ENCODE measurements at places on chromosomes 4 and X.

DNA sequence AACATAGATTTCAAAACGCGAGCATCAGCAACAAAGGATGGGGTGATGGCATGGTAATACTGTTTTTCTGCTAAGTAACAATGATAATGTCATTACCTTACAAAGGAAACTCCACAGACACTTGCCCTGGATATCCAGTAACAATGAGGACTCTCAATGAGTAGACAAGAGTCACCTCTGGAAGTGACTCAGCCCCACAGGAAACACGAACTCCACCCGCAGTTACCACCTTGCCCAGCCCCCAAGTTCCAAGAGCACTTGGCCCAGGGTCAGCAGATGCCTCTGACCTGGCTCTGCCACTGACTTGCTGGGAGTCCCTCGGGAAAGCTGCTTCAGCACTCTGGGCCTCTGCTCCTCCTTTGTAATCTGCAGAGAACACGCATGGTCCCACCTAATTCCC lies 110.3 kb upstream of the MAP3K15 start:
- no peak for DNase-seq

DNA sequence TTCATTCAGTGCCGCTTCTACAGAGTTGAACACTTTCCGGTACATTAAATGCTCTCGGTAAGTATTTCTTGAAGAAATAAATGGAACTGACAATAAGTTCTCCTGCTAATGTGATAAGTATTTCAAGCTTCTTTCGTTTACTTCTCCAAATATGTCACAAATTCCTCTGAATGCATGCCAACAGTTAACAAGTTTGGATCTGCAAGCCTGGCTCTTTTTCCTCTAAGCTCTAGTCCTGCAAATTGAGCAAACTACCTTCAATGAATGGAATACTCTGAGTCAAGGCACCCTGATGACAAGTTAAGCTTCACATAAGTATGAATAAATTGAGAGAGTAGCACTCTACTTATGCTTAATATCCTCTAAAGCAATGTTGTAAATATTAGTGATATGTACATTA lies 403.6 kb downstream of the PDGFC start:
- no peak for DNase-seq

GRCh38 chrX:17005712-17006368 lies 59.4 kb downstream of the REPS2 start:
- peak; percentile 43 for DNase-seq

DNA sequence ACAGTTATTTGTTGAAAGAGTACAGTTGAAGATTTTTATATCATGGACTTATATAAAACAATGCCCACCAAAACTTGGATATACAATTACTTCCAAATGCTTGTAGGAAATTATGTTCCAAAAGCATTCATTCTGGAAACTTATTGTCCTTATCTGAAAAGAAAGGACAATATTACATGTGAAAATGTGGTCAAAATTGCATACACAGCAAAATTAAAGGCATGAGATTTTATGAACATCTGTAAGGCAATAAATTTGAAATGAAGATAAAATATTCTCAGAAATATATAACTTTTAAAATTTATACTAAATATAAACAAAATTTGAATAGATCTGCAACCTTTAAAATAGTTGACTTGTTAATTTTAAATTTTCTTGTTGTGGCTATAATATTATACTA lies 1173.8 kb downstream of the NLGN4X start:
- no peak for DNase-seq

- no peak for DNase-seq
Measured at GRCh38 chr4:121411151-121411744, 30.4 kb upstream of the QRFPR start.

DNA sequence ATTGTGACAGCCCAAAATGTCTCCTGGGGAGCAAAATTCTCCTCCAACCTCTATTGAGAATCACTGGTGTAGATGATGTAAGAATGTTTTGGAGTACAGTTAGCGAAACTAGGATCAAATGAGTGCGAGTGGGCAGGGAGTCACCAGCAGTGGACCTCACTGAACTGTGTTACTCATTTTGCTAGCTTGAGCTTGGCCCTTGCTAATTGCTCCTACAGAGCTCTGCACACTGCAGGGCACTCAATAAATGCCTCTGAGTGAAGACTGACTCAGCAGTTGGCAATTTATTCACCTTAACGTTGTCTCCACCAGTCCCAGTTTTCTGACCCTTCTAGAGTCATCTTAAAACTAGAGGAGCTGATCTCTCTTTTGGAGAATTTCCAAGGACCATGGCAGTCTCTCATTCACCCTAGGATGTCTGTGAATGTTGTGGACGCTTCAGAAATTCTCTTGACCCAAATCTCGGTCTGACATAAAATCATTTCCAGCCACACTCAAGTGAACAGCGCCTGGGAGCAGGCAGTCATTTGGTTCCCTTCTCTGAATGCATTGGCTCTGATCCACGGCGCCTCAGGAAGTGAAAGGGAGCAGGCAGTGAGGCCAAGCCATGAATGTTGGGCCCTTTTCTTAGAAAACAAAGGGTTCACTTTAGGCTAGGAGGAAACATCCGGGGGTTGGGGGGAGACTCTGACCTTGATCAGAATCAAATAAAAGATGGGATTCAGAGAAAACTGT lies 148.1 kb downstream of the NWD2 start:
- peak; percentile 73 for DNase-seq

DNA sequence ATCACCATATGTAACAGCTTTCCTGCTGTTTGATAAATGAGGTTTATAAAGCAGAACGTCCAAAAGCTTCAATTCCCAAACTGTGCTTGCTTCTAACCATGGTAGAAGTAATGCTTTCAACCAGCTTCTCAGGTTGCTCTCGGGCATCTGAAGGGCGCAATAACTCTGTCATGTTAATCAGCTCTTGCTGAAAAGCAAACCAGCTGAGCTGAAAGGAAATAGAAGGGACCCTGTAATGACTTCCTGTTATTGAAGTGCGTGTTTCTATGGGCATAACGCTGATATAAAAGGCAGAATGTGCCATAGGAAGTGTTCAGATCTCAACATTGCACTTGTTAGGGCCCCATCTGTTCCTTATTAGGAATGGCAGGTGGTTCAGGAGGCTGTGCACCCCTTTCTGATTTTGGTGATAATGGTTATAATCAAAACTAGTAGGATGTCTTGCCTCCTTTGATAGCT lies 21.2 kb downstream of the HERC3 start:
- DNase-seq = peak; percentile 38

- no peak for DNase-seq
Measured at GRCh38 chr4:1406981-1407656, 877 bp upstream of the NKX1-1 start.

DNA sequence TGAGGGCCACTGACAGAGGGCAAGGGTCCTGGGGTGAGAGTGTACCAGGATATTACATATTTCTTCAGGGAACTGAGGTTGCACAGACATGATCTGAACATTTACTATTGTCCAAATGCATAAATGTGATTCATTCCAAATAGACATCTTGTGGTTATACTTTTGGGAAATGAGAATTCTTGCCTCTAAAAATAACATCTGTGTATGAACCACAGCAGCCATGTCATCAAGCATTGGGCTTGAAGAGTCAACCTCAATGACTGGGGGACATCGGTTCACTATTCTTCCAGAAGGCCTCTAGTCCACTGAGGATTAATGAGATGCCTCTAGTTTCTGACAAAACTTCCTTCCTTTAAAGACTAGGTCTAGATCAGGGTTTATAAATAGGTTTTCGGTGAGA lies 193.1 kb upstream of the GPC4 start:
- DNase-seq = peak; percentile 33

- no peak for DNase-seq
Measured at GRCh38 chrX:125492439-125492838, 172.8 kb downstream of the TEX13C start.

- DNase-seq = no peak
Measured at GRCh38 chr4:25889589-25890503, 24.2 kb upstream of the SMIM20 start.

- DNase-seq = no peak
Measured at GRCh38 chr4:81903212-81903611, 431.5 kb upstream of the RASGEF1B start.

- no peak for DNase-seq
Measured at GRCh38 chr4:169198167-169198566, 72.6 kb downstream of the SH3RF1 start.

DNA sequence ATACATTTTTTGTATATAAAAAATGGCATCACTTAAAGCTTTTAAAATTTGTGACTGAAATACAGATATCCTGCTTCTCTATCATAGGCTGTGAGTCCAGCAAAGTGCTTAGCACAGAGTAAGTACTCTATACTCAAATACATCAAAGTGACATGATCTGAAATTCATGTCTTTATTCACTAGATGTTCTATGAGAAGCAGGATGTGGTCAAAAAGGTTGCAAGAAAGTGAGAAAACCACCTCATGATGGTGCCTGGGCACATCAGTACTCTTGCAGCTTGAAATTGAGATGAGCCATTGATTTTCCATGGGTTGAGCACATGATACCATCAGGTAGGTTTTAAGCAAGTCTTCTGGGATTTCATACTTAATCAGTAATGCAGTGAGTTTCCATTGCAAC lies 20.4 kb upstream of the SFRP2 start:
- DNase-seq = no peak

DNA sequence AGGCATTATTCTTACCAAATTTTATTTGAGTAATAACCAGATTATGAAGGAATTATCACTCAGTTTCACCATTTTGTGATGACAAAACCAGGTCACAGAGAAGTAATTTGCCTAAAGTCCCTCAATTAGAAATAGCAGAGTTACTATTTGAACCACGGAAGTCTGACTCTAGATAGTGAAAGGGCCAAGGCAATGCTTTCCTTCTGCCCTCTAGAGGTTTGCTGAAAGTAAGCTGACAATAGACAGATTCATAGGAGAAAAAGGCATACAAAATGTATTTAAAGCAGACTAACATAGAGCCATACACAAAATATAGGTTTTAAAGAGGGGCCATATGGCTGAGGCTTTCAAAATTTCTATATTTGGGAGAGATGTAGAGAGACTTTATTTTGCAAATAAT lies 43.1 kb downstream of the CXXC4 start:
- no peak for DNase-seq

- no peak for DNase-seq
Measured at GRCh38 chrX:110671068-110671803, 124.4 kb downstream of the CHRDL1 start.

DNA sequence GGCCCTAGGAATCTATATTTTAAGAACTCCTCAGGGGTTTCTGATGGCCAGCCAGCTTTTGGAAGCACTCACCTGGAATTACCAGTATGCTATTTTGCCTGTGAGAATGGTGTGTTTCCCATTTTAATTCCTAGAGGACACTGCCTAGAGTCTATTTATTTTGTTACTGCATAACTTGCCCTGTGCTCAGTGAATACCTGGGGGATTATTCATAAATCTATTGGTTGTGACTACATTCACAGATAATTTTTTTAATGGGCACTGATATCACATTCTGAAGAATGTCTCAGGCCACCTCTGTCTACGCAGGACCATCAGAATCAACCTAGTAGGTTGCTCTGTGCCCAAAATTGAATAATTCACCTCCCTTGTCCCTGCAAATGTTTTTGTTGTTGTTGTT lies 6.7 kb downstream of the ARL13A start:
- no peak for DNase-seq

GRCh38 chr4:145779319-145779801 lies 99.4 kb downstream of the C4orf51 start:
- DNase-seq = no peak

DNA sequence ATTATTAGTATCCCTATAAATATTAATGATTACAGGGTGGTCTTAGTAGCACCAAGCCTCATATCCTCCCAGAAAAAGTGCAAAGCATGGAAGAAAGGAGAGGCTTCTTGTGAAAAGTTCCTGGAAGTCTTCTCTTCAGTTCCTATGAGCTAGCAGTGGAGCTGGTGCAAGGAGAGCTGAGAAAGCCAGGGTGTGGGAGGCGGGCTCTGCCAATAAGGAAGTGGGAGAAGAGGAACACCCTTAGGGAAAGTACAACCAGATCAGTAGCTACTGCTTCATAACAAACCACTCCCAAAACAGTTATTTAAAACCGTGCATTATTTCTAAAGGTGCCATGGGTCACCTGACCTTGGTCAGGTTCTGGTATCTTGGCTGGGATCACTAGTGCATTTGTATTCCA lies 72.4 kb downstream of the MAP9 start:
- DNase-seq = peak; percentile 31

- no peak for DNase-seq
Measured at GRCh38 chr4:113273721-113274220, 224.3 kb downstream of the ANK2 start.

DNA sequence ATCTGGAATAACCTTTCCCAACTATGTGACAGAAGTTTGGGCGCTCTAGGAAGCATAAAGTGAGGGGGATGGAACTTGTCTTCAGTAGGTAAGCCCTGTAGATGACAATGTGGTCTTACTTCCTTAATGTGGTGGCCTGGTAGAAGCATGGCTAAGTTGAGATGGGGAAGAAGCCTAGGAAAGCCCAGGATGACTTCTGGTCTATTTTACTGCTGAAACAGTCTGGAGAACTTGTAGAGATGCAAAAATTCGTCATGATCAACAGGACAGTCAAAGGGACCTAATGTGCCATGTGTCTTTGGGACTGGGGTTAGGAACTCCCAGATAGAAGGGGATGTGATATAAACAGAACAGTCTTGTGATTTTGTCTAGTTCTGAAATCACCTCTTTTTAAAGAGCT lies 40.8 kb downstream of the CCNG2 start:
- DNase-seq = peak; percentile 50

- no peak for DNase-seq
Measured at GRCh38 chr4:42237010-42237409, 84.6 kb upstream of the BEND4 start.

GRCh38 chr4:142414366-142414990 lies 431.6 kb downstream of the INPP4B start:
- DNase-seq = no peak

- DNase-seq = no peak
Measured at GRCh38 chr4:189809241-189809735, 131.4 kb upstream of the FRG1 start.

DNA sequence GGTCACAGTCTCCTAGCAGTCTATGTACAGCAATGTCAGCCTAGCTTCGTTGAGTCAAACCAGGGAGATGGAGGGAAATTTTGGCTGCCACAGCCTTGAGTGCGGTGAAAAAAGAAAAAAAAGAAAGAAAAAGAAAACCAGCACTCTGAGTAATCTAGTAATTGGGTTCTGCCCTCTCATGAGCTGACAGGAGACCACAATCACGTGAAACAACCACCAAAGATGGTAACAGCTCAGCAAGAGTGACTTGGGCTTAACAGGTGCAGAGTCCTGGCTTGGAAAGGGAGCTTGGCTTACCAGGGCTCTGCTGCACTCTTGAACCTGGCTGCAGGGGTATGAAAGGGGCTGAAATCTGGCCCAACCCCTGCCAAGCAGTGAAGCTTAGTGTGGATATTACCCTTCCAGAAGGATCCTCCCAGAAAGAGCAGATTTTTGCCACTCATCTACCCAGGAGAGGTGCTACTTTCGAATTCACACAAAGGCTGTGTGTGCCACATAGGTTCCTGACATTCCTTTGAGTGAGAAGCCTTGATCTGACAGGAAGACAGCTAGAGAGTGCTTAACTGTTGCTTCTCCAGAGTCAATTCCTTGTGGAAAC lies 350.3 kb downstream of the PTTG2 start:
- no peak for DNase-seq

- peak; percentile 2 for DNase-seq
Measured at GRCh38 chrX:31224381-31225012, 152.7 kb upstream of the FTHL17 start.

Data from suppressor macrophage (primary cell).